ENCODE measurements at places on chromosomes 1 and 21.

GRCh38 chr21:41879190-41879998 is at the start of gene PRDM15:
TSS of gene PRDM15 (minus strand) at chr21:41879344. CDS start at chr21:41860363, 18,981 bp downstream.
- peaks cover 19% of the 10 kb centered on the region for H3K4me1 ChIP-seq
- H3K27me3 ChIP-seq, result no peaks in the 10 kb centered on the region
- peak within 1 kb of the TSS; percentile 75 for H3K4me3 ChIP-seq

DNA sequence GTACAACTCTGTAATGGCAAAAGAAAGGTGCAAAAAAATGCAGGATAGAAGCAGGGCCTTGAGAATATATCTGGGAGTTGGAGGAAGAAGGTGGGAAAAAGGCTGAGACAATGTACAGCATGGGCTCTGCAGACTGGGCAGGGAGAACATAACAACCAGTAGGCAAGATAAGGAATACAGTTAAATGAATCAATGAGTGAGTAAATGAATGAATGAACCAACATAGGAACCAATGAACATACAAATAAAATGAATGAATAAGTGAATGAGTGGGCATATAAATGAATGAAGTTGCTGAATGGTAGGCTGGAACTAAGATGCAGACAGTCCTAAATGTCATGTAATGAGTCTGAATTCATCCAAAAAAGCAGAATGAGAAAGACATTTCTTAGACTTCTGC is 370.6 kb downstream of the SMYD3 start:
- DNase-seq, result no peak
- H3K27ac ChIP-seq, result no peak overlapping the region
- no peak overlapping the region for H3K4me3 ChIP-seq

- no peak overlapping the region for H3K4me3 ChIP-seq
- DNase-seq, result no peak
- H3K4me1 ChIP-seq, result no peaks in the 10 kb centered on the region
- H3K36me3 ChIP-seq, result no peaks in the 10 kb centered on the region
- no peak overlapping the region for H3K27ac ChIP-seq
These were observed 28.3 kb upstream of the LY9 start for GRCh38 chr1:160767395-160768294.

DNA sequence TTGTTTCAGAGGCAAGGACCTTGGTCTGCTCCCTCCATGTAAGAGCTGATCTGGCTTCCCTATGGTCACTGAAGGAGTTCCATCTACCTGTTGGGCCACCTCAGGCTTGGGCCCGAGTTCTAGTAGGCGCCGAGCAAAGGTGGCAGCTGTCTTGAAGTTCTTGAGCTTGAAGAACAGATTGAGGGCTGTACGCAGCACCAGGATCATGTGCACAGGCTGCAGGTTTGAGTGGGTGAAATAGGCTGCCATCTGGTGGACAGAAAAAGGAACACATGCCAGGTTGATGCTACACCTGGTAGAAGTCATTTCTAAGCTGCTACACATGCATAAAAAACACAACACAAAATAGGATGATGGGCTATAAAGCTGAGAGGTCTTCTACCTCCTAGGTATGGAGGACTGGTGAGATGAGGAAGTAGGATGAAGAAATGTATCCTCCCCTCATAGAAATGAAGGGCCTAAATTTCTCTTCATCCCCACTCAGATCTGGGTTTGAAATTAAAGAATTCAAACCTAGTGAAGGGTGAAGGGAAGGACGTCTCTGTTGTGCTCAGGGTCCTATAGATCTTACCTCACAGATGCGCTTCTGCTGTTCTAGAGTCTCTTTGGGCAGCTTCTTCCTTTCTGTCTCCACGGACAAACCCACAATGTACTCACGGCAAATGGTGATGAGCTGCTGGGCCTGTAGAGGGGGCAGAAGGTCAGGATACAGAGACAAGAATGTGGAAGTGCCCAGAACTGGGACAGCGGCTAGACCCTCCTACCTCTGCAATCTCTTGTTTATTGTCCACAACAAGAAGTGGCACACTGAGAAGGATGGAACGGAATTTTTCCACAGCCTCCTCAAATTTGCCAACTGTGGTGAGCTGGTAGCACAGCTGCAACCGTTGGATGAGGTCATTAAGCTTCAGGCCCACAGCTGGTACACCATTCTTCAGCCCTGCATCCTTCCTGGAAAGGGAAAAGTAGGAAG is 6.6 kb upstream of the PEX19 start:
- H3K27me3 ChIP-seq, result no peaks in the 10 kb centered on the region
- H3K4me1 ChIP-seq, result no peaks in the 10 kb centered on the region
- H3K4me3 ChIP-seq, result no peak overlapping the region
- DNase-seq, result peak; percentile 53
- H3K27ac ChIP-seq, result no peak overlapping the region
- H3K36me3 ChIP-seq, result peaks cover 82% of the 10 kb centered on the region
